ENCODE measurements at places on chromosomes 1 and 21. TPM values are rescaled to one million over a fixed set of nuclear protein-coding genes. Genes with fewer than 3 reads are reported as not detected.

GRCh38 chr1:220680085-220680687, 10.0 kb upstream of the C1orf115 start:
- H3K4me3 ChIP-seq = no peak overlapping the region
- DNase-seq = no peak
- no peak overlapping the region for H3K27ac ChIP-seq
- no peaks in the 10 kb centered on the region for H3K4me1 ChIP-seq

Gene TENT5C
- total RNA-seq = 6.9 TPM

DNA sequence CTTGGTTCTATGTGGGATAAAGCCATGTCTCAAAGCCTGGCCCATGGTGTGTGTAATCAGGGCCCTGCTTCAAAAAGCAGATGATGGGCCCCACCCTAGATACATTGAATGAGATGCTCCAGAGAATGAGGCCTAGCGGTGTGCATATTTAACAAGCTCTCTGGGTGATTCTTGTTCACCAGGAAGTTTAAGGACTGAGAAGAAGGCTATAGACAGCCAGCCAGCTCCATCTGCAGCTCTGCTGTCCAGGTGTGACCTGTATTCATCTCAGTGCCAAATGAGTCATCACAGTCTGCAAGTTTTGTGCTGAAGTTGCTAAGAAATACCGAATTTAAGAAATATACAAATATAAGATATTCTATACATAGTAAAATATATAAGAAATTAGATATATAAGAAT, 182.0 kb upstream of the RUNX1 start:
- H3K36me3 ChIP-seq = no peaks in the 10 kb centered on the region
- no peak overlapping the region for H3K4me3 ChIP-seq
- no peak for DNase-seq
- H3K4me1 ChIP-seq = no peaks in the 10 kb centered on the region

DNA sequence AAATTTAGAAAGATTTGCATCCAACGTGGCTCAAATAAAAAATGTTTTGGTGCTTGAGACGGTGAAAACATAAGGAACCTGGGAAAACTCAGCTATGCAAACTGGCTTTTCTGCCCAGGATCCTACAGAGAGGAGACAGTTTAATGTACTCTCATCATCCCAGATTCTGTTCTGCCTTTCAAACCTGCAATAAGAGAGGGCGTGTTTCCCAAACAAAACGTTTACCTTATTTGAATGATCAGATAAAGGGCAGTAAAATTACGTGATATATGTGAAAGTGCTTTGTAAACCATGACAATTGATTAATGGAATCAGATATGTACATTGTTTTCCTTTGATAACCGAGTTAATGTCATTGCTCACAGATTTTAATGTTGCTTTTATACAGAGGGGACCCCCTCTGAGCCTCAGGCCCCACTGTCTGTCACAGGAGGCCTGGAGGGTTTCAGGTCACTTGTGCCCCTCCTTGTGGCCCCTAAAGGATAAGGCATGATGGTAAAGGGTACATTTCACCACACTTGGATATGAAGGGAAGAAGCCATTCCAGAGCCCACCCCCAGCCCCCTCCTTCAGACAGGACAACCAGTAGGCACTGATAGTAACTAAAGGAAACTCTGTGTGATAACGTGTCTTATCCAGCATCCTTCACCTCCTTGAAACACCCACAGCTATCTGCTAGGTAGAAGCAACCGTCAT, 157.6 kb downstream of the EDEM3 start:
- no peak overlapping the region for H3K4me3 ChIP-seq
- H3K27ac ChIP-seq = no peak overlapping the region

GRCh38 chr1:195197116-195197515, 1411.1 kb downstream of the KCNT2 start:
- H3K4me3 ChIP-seq = no peak overlapping the region
- DNase-seq = no peak
- no peaks in the 10 kb centered on the region for H3K4me1 ChIP-seq
- H3K27me3 ChIP-seq = no peaks in the 10 kb centered on the region
- H3K27ac ChIP-seq = no peak overlapping the region

DNA sequence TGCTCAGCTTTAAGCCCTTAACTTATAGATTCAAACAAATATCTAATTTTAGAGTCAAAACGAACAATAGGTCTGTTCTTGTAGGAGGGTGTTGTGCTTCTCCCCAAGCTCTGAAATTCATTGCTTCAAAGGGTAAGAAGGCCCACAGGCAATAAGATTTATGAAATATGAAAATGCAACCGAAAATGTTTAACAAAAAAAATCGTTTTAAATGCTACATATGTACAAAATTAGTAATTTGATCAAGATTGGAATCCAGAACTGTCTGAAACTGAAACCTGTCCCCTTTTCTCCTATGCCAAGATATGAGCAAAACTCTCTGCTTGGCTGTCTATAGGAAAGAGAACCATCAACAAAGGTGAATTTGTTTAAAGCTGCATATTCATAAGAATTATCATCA, 534.3 kb downstream of the PLPP3 start:
- no peaks in the 10 kb centered on the region for H3K4me1 ChIP-seq
- DNase-seq = no peak
- H3K27me3 ChIP-seq = no peaks in the 10 kb centered on the region
- H3K4me3 ChIP-seq = no peak overlapping the region
- no peak overlapping the region for H3K27ac ChIP-seq

DNA sequence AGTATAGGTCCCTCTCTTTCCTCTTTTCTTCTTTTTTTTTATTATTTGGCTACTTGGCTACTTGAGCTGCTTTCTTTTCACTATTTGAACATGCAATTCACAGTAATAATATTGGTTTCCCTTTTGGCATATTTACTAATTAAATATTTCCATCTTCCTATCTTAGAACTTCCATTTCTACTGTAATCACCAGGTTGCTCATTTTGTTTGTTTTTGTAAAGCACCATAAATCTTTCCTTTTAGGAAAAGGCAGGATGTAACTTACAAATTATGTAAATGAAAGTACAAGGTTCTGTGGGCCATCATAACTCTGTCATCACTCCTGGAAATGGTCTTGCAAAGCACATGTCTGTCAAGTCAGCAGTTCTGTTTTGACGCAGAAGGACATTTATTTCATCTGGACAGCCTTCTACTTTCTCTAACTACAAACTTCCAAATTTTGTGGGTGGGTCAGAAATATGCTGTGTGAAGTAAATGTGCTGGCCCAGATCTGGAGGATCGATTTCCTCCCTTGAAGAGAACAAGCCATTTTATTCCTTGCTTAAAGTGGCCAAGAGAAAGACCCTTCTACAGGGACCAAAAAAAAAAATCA, 71.7 kb upstream of the TNFSF18 start:
- H3K4me1 ChIP-seq = no peaks in the 10 kb centered on the region
- H3K27me3 ChIP-seq = no peaks in the 10 kb centered on the region
- no peaks in the 10 kb centered on the region for H3K36me3 ChIP-seq

GRCh38 chr1:45999507-45999906, 132.9 kb downstream of the PIK3R3 start:
- no peaks in the 10 kb centered on the region for H3K36me3 ChIP-seq
- H3K4me1 ChIP-seq = no peaks in the 10 kb centered on the region
- no peak for DNase-seq
- no peaks in the 10 kb centered on the region for H3K27me3 ChIP-seq
- H3K4me3 ChIP-seq = no peak overlapping the region

Gene TMEM240
- total RNA-seq = not detected

DNA sequence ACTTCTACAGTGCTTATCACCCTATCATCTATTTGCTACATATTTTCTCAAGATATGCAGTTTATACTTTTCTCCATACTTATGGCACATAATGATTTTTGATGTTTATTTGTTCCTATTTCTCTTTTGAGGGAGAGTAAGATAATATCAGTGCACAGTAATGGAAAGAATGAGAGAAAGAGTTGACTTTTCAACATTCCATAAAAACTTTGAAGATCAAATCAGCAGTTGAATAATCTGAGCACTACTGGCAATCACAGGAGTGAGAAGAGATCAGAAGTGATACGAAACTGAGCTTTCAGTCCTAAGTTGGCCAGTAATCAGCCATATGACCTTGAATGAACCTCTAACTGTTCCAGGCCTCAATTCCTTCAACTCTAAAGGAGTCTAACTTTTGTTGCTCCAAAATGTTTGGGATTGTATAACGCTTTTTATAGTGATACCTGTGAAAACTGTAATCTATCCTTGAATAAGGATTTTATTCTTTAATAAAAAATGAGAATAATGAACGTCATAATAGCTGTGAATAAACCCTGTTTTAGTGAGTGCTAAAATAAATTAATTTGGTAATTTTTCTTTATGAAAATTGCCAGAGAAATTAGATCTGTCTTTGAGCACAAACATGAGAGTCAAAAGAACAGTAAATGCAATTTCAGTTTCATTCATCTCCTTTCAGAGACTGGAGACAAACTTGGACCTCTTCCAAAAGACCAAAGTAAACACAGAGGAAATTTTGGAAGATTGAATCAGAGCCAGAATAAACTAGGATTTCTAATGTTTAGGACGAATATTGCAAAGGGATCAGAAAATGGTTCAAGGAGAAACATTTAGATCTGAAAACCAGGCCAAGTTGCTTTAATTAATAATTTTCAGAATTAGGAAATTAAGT, 309.9 kb downstream of the ADGRL2 start:
- no peaks in the 10 kb centered on the region for H3K27me3 ChIP-seq
- H3K36me3 ChIP-seq = no peaks in the 10 kb centered on the region
- H3K4me1 ChIP-seq = no peaks in the 10 kb centered on the region
- no peak for DNase-seq
- no peak overlapping the region for H3K27ac ChIP-seq

GRCh38 chr1:176575991-176576390, 113.0 kb downstream of the PAPPA2 start:
- no peaks in the 10 kb centered on the region for H3K4me1 ChIP-seq
- no peak for DNase-seq
- H3K36me3 ChIP-seq = no peaks in the 10 kb centered on the region
- H3K4me3 ChIP-seq = no peak overlapping the region
- no peaks in the 10 kb centered on the region for H3K27me3 ChIP-seq

- peak; percentile 47 for DNase-seq
- H3K4me3 ChIP-seq = peak overlapping the region; percentile 83
- H3K36me3 ChIP-seq = no peaks in the 10 kb centered on the region
These were observed 852 bp downstream of the KTI12 start for GRCh38 chr1:52032785-52033131.

- H3K36me3 ChIP-seq = no peaks in the 10 kb centered on the region
- no peaks in the 10 kb centered on the region for H3K4me1 ChIP-seq
- no peak overlapping the region for H3K27ac ChIP-seq
- H3K4me3 ChIP-seq = no peak overlapping the region
- no peak for DNase-seq
These were observed 164.7 kb downstream of the NPHP4 start for GRCh38 chr1:5827516-5827915.

DNA sequence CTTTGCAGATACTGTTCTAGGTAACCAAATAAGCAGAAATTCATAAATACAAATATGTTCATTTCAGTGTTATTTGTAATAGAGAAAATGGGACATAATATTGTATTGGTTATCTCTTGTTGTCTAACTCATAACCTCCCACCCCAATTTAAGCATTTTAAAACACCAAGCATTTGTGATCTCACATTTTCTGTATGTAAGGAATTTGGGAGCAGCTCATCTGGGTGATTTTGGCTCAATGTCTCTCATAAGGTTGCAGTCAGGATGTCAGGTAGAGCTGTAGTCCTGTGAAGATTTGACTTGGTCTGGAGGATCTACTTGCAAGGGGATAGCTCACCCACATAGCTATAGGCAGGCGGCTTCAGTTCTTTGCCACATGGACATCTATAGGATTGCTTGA, 29.5 kb downstream of the CEP350 start:
- H3K36me3 ChIP-seq = no peaks in the 10 kb centered on the region
- no peak for DNase-seq
- no peak overlapping the region for H3K27ac ChIP-seq

GRCh38 chr1:167937709-167938010, 788 bp upstream of the MPC2 start:
- no peaks in the 10 kb centered on the region for H3K27me3 ChIP-seq
- peak overlapping the region; percentile 94 for H3K27ac ChIP-seq
- H3K4me1 ChIP-seq = peaks cover 11% of the 10 kb centered on the region
- DNase-seq = no peak

Gene CGN
- total RNA-seq = 20.7 TPM

- H3K27me3 ChIP-seq = no peaks in the 10 kb centered on the region
- H3K4me1 ChIP-seq = no peaks in the 10 kb centered on the region
- peaks cover 86% of the 10 kb centered on the region for H3K36me3 ChIP-seq
- H3K27ac ChIP-seq = no peak overlapping the region
- no peak overlapping the region for H3K4me3 ChIP-seq
- no peak for DNase-seq
These were observed 19.0 kb downstream of the MORC3 start for GRCh38 chr21:36338975-36339374.
